ENCODE measurements at places on chromosomes 11 and 22. TPM values are rescaled to one million over a fixed set of nuclear protein-coding genes. Genes with fewer than 3 reads are reported as not detected.

- no peak for DNase-seq
Observed at GRCh38 chr11:47413908-47414684, 5.7 kb downstream of the SLC39A13 start.

DNA sequence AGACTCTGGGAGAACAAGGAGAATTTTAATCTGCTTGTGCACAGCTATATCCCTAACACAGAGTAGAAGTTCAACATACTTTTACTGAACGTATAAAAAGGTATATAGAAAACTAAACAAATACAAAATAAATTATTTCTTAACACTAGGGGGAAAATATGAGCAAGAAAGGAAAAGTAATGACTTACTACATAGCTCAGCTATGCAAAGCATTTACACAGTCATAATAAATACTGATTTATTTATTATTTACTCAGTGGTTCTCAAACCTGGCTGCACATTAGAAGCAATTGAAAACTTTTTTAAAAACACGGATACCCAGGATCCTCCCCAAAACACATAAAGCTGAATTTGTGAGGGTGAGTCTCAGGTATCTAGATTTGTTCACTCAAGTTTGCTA lies 182.5 kb downstream of the TTC28 start:
- DNase-seq: no peak

DNA sequence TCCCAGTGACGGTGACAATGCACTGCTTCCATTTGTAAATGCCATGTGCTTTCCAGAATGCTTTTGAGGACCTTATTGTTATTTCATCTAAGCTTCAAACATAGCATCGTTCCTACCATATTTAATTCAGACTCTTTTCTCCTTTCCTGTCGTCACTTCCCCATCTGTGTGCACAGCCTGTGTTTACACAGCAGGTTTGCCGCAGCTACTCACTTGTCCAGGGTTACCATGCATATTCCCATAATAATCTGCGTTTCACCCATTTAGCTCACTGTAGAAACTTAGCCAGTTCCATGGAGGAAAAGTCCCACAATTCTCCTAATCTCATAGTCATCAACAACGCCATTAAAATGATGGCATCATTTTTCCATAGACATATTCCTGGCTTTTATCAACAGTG lies 48.0 kb downstream of the FLI1 start:
- no peak for DNase-seq

- no peak for DNase-seq
Observed at GRCh38 chr11:72657411-72658100, 16.7 kb downstream of the PDE2A start.

- DNase-seq: no peak
Observed at GRCh38 chr22:42418811-42419242, 13.4 kb downstream of the NFAM1 start.

DNA sequence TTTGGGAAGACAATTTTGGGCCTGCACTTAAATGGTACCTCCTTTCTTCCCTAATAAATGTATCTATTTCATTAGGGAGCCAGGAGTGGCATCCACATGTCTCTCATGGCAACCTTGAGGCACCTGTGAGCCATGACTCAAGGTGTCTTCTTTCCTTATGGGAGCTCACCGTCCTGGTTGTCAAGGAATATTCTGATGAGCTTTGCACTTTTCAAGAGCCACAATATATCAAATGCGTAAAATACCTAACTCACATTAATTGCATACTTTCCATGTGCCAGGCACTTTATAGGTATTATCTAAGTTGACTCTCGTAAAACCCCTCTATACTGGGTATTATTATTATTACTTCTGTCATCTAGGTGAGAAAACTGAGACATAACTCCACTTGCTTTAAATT lies 32.5 kb downstream of the MUC15 start:
- DNase-seq: no peak

- no peak for DNase-seq
Observed at GRCh38 chr22:28047740-28048139, 128.7 kb upstream of the PITPNB start.

ANKK1 gene
- not detected for total RNA-seq

DNA sequence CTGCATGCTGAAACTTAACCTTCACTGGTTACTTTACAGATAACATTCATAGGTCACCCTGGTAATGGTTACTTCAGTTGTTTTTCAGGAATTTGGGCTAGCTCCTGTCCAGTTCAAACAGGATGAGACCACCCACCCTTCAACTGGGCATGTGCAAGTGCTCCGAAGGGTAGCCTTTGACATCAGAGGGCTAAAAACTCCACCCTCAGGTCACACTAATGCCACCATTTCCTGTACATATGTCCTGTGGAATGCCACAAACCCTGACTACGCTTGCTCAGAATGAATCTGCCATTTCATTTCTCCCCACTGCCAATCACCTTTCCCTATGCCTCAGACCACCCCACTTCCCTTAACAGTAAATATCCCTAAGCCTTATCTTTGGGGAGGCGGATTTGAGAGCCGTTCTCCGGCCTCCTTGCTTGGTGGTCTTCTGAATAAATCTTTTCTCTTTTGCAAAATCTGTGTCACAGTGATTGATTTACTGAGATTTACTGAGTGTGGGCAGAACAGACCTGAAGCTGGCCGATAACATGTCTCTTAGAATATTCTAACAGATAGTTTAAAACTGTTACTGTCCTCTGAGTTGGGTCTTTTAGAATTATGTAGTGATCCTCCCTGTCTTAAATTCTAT lies 25.4 kb upstream of the FXYD2 start:
- no peak for DNase-seq

DNA sequence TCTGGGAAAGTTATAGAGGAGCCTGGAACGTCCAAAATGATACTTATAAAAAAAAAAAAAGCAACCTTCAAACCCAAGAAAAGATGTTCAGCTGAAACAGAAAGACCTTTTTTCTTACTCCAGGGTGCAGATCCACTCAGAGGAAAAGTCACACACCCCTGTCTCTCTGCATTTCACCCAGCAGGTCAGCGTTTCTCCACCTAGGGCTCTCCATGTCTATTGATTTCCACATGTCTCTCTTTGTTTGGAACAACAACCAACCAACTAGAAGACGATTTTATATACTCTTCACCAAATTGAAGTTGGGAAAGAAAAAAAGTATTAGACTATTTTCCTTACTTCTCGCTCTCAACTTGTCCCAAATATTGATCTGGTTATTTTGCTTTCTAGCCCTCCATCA lies 42.2 kb upstream of the BLID start:
- DNase-seq: no peak

GRCh38 chr11:73236205-73236765 lies 18.2 kb downstream of the P2RY2 start:
- DNase-seq: no peak

- no peak for DNase-seq
Observed at GRCh38 chr22:41362615-41363014, 19.1 kb upstream of the TEF start.

Measured in activated naive CD4-positive, alpha-beta T cell treated with anti-CD3 and anti-CD28 coated beads for 36 hours (primary cell).